ENCODE measurements at places on chromosomes 7 and 10.

DNA sequence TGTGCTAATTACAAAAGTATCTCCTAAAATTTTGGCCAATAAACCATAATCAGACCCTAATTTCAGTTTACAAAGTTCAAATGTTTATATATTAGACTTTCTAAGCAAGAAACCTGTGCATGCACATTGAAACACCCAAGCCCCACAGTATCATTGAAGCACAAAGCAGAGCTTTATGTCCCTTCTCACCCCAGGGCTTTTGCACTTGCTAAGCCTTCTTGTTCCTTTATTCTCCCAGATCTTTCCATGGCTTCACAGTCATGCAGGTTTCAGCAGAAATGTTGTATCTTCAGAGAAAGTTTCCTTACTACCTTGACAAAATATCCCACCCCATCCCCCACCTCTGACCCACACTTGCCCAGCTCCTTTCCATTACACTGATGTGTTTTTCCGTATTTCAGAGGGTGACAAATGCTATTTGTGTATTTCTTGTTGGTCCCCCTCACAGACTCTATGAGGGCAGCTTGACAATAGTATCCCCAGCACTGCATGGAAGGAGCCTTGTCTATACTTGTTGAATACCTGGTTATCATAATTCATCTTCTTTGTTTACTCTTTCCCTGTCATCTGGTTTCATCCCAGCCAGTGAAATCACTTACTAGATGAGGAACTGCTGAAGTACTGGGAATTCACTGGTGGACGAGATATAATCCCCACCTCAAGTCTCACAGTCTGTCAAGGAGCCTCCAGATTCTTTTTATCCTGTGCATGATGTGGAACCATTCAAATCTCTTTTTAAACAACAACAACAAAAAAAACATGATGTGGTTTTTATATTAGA, 24.0 kb upstream of the PCGF5 start:
- DNase-seq = no peak

GRCh38 chr10:107436568-107436967, 272.1 kb upstream of the SORCS1 start:
- no peak for DNase-seq

- no peak for DNase-seq
These were observed 6.9 kb upstream of the AOC1 start for GRCh38 chr7:150845421-150845861.

GRCh38 chr10:92003258-92003657, 79.7 kb downstream of the BTAF1 start:
- no peak for DNase-seq

DNA sequence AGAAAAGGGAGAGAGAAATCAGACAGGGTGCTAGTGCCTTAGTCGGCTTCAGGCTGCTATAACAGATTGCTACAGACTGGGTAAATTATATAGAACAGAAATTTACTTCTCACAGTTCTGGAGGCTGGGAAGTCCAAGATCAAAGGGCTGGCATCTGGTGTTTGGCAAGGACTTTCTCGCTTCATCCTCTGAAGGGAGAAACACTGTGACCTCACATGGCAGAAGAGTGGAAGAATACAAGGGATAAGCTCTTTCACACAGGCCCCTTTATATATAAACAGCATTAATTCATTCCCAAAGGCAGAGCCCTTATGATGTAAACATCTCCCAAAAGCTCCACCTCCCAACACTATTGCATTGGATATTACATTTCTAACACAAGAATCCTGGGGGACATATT, 235.5 kb upstream of the INHBA start:
- no peak for DNase-seq

GRCh38 chr7:55515569-55516279, 56.6 kb downstream of the VOPP1 start:
- no peak for DNase-seq

All from GM03348 (cell line).